ENCODE measurements at places on chromosomes 11 and 22.

DNA sequence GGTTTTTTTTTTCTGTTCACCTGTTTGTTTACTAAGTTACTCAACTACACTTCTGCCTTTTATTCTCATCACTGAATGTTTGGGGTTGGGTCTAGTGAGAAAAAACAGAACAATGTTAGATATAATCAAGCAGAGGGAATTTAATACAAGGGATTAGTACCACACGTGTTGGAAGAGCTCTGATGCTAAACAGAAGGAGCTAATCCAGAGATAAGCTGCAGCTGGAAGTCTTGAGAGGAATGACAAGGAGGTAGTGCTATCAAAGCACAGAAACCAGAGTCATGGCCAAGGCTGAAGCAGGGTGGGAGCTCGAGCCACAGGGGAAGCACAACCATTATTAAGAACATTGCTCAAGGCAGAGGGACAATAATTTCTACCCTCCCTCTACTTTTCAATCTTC is 604.1 kb upstream of the ANO5 start:
- DNase-seq, result no peak

GRCh38 chr11:8263769-8264410 is at the start of gene LMO1:
Gene LMO1, minus strand, starts transcription at chr11:8263878. Its CDS starts 516 bp downstream, at chr11:8263362.
- DNase-seq, result peak; percentile 51

DNA sequence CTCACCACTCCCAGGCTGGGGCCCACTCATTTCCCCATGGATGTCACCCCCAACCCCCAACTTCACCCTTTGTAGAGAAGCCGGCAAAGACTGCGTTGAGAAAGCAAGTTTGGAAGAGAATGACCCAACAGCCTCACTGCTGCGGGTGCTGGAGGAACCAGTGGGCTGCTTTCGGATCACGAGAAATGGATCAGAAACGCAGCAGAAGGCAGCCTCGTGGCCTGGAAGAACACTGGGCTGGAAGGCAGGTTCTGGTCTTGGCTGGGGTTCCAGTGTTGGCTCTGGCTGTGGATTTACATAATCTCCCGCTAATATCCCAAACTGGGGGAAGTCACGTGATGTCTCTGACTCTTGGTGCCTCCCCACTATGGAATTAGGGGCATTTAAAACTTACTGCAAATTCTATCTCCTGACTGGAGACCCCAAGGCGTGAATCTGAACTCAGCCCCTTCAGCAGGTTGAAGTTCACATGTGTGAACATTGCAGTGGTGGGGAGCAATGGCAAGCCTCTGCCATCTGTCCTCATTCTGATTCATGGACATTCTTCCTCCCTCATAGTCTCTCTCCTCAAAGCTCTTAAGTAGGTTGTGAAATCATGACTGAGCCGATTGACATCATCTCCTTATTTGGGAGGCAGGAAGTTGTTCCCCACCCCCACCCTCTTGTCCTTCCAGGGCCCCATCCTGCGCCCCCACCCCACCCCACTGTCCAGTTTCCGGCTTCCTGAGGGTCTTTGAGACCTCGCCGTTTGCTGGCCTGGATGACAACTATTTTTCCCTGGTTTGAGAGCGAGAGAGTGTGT is 37.0 kb upstream of the TIMP3 start:
- no peak for DNase-seq

- DNase-seq, result peak; percentile 36
These were observed 22.0 kb downstream of the ST14 start for GRCh38 chr11:130181295-130182272.

- DNase-seq, result peak; percentile 20
These were observed 26.6 kb downstream of the SC5D start for GRCh38 chr11:121318848-121319834.

DNA sequence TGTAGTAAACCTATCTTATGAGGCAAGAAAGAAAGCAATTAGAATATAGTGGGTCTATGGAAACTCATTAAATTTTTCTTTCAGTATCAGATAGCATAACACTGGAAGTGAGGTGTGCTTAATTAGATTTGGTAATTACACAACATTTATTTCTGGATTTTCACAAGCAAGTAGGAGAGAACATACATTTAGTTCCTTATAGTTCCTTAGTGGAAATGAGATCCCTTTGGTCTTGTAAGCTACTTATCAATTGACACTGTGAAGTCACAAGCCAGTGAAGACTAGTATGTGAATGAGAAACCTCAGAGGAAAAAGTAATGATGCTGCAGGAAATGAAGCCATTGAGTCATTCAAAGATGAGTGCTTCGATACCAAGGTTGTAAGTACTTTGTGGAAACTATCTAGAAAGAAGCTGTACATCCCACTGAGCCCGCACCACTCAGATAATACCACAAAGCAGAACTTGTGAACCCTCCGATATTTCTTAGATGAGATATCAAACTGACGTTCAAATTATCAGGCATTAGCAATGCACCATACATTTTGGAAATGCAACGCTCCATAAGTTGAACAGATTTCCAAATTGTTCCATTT is 53.5 kb downstream of the ENTHD1 start:
- no peak for DNase-seq

DNA sequence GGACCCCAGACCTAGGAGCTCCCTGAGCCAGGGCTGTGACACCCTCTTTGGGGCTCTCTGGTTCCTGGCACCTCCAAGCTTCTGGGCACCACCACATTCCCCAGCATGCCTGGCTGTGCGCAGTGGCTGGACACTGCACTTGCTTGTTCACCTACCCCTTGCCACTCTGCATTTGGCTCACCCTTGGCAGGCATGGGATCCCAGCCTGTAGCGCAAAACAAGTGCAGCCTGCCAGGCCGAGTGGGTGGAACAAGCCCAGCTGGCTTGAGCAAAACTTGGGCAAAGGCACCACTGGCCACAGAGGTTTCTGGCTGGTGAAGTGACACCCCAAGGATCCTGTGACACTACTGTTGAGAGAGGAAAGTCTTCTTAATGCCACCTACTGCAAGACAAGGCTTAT is 57.3 kb downstream of the CCDC34 start:
- DNase-seq, result no peak

DNA sequence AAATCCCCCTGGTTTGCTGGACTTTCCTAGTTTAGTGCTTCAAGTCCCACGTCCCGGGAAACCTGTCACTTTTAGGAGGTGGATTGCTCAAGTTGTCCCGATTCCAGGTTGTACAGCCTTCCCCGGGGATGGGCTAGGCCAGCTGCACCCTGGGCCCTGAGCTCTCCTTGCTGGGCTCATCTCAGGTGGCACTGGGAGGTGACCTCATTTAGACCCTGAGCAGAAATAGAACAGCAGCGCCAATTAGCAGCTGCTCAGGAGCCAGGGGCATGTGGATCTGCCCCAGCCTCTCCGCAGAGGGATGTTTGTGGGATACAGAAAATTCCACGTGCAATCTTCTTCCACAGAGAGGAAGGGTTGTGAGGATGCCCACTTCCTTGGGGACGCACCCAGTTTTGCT is 9.6 kb upstream of the CERK start:
- DNase-seq, result no peak

DNA sequence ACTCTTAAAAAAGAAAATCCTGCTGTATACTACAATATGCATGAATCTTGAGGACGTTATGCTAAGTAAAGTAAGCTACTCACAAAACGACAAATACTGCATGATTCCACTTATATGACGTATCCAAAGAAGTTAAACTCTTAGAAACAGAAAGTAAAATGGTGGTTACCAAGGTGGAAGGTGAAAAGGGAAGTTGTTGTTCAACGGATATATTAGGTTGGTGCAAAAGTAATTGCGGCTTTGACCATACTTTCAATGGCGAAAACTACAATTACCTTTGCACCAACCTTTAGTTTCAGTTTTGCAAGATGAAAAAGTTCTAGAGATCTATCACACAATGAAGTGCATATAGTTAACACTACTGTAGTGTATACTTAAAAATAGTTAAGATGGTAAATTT is 101.8 kb downstream of the FAM168A start:
- no peak for DNase-seq

DNA sequence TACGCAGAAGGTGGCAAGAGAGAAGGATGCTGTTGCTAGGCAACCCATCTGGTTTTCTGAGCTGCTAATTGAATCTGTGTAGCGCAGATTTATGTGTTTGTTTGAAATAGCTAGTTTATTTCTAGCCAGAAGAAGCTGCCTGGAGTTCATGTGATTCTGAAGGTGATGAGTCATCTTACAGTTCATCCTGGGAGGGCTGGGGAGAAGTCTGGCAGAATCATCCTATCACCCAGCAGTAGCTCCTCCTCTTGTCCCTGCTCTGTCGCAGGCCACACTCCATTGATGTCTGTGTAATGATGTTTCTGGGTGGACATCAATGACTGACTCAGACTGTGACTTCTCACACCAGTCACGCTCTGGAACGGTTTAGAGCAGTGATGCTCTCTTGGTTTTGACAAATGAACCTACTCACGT is 4.8 kb upstream of the FBXO7 start:
- DNase-seq, result no peak

GRCh38 chr11:116563712-116564047 is 209.1 kb downstream of the BUD13 start:
- DNase-seq, result no peak

DNA sequence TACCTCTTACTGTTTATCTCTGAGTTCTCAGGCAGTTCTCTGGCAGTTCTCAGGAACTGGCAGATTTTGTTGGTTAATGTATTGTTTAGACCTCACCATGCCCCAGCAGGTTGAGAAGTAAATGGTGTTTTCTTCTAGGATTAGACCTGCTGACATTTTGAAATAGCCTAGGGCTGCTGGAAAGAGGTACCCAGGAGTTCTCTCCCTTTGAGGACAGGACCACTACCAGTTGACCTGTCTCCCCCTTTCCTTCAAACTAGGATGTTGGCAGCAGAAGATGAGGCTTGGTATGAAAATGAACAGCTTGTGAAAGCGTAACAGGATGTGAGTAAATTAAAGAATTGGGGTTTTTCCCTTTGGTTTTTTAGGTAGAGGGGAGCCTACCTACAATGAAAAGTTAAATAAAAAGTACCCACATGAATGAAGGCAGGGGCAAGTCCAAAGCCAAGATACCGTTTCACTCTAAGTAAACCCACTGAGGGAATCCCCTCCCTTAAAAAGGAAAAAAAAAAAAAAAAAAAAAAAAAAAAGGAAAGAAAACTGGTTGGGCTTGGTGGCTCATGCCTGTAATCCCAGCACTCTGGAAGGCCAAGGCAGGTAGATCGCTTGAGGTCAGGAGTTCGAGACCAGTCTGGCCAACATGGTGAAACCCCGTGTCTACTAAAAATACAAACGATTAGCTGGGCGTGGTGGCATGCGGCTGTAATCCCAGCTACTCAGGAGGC is 96.2 kb downstream of the PDHX start:
- peak; percentile 21 for DNase-seq

GRCh38 chr11:120398132-120398531 is 61.9 kb downstream of the ARHGEF12 start:
- DNase-seq, result no peak

GRCh38 chr11:17770048-17770652 is 35.6 kb downstream of the KCNC1 start:
- no peak for DNase-seq

Data from CD4-positive, alpha-beta T cell treated with Interferon gamma for 1 hour (primary cell).